Astrocyte of the hippocampus (primary cell): ENCODE measurements at places on chromosomes 13 and 19.

DNA sequence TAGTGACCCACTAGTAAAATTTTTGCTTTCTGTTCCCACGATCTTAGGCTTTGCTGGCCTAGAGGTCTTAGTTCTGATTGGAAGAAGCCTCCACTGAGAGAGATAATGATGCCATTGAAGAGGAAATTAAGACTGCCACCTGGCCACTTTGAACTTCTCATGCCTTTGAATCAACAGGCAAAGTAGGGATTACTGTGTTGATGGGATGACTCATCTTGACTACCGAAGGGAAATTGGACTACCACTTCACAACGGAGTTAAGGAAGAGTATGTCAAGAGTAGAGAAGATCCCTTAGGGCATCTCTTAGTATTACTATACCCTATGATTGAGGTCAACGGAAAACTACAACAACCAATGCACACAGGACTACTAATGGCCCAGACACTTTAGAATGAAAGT is 12.7 kb upstream of the FREM2 start:
- DNase-seq, result no peak

GRCh38 chr13:50257646-50258045 is 242.4 kb downstream of the KCNRG start:
- no peak for DNase-seq

DNA sequence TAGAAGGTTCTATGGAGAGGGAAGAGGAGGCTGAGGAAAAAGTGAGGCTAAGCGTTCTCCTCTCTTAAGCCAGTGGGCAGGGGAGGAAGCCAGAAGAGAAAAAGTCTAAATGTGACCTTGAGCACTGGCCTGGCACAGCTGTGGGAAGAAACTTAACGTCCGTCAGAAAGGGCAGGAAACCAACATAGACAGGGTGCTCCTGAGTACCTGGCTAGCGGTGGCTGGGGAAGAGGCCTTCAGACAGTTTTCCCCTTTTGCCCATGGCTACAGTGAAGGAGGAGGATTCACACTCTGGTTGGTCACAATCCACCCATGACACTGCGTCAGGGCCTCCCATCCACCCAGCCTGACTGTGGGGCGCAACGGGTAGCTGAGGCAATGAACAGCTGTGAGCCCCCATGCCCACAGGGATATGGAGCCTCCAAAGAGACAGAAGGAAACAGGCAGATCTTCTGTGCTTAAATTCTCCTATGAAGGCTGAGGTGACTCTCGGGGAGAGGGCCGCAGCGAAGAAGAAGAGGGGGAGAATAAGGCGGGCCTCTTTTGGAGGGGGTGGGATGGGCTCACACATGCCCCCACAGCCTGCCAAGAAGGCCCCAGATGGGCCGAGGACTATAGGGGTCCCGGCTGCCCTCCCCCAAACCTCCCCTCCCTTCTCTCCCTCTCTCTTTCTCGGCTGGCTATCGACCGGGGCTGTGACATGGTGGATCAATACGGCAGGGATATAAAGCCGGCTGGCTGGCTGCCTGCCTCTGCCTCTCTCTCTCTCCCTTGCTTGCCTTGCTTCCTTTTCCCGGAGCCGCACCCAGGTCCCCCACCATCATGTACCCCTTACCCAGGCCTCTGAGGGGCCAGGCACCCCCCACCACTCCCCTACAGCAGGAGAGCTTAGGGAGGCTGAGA is 19.8 kb upstream of the POU2F2 start:
- no peak for DNase-seq

DNA sequence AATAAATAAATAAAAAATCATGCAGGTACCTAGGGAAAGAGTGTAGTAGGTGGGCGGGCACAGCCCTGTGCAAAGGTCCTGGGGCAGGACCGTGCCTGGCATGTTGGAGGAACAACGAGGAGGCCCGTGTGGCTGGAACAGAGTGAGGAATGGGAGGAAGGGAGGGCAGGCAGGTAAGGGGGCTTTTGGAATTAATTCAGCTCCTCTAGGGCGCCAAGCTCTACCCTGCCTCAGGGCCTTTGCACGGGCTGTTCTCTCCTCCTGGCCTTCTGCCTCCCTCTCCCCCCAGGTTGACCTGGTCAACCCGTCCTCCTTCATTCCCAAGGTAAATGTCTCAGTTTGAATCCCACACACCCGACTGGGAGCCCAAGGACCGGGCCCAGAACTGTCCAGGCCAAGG is 31.1 kb upstream of the SEMA6B start:
- no peak for DNase-seq

- peak; percentile 56 for DNase-seq
Observed at GRCh38 chr13:31174018-31174417, 12.3 kb upstream of the HSPH1 start.

DNA sequence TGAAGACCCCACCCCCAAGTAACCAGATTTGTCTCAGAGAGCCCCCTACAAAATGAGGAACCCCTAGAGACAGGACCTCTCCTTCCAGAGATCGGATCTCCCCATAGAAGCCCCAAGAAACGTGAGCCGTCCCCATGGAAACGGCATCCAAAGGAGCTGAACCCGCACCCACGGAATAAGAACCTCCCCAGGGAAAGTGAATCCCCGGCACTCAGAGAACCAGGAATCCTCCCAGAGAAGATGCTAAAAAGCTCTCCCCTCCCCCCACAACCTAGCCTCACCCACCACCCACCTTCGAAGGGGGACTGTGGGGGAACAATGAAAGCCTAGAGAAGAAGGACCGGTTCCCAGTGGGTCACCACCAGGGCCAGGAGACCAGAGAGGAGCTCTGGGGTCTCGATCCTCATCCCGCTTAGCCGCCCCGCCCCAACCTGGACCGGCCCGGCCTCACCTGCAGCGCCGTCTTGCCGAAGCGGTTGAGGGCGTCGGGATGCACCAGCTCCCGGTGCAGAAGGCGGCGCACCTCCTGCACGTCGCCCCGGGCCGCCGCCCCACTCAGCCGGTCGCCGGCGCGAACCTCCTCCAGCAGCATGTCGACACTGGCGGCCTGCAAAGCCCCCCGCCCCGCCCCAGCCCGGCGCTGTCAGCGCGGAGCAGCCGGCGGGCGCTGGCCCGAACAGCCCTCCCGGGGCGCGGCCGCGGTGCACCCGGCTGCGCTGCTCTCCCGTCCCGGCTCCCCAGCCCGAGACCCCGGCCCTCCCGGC is 535 bp downstream of the CDKN2D start:
- no peak for DNase-seq

DNA sequence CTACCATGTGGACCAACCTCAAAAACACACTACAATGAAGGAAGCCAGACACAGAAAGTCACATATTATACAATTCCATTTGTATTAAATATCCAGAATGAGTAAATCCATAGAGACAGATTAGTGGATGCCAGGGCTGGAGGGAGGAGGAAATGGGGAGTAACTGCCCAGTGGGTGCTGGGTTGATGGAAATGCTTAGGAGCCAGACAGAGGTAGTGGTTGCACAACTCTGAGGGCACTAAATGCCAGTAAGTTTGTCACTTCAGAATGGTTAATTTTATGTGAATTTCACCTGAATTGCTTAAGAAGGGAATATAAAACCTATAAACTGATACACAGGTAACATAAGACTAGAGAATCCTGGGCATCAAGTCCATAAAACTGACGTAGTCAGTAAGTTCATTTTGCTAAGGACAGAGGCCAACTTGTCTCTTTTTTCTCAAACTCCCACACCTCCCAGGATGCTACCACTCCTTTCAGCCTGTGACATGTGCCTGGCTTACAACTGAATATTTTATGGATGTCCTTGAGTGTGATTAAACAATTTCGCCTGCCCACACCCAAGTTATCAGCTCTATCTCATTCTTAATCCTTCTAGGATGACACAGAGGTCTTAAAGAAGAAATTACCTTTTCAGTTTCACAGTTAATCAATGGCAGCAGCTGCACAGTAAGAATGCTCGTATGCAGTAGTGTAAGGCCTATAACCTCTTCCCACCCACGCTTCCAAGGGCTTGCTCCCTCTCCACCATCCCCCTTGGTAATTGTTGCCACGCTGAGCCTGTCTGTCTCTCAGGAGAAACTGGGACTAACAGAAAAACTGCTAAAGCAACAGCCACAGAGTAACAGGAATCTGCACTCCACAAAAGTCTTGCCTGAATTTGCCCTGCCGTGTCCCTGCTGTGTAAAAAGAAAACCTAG is 5.9 kb upstream of the MLNR start:
- DNase-seq, result no peak

DNA sequence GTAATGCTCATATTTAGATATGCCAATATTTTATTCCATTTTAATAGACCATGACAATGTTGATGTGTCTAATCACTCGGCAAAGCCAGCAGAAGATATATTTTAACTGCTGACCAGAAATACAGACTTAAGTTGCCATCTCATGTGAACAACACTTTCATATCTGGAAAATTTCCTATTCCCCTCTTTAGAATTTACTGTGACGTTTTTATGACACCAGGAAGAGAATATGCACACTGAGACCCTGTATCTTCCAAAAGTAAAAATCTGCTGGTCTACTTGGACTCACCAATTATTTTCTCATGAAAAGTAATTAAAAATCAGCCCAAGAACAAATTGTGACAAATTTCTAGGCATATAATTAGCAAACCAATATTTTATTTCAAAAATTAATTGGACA is 2.1 kb downstream of the PROSER1 start:
- DNase-seq, result no peak

GRCh38 chr19:16566161-16566560 is 6.1 kb downstream of the SLC35E1 start:
- no peak for DNase-seq

DNA sequence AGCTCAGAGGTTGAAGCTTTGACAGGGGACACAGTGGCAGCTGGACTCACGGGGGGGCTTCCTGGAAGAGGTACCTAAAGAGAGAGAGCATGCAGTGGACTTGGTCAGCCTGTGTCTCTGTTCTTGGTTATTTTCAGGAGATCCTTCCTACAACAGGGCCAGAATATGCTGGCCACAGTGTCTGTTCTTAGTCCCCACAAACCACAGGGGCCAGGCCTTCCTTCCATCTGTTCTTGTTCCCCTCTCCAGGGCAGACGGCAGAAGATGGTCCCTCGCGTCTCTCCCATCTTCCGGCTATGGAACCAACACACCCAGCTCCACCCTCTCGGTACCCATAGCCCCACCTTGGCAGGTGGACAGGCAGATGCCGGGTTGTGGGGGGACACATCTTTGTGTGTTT is 24.8 kb downstream of the MAST3 start:
- DNase-seq, result no peak

DNA sequence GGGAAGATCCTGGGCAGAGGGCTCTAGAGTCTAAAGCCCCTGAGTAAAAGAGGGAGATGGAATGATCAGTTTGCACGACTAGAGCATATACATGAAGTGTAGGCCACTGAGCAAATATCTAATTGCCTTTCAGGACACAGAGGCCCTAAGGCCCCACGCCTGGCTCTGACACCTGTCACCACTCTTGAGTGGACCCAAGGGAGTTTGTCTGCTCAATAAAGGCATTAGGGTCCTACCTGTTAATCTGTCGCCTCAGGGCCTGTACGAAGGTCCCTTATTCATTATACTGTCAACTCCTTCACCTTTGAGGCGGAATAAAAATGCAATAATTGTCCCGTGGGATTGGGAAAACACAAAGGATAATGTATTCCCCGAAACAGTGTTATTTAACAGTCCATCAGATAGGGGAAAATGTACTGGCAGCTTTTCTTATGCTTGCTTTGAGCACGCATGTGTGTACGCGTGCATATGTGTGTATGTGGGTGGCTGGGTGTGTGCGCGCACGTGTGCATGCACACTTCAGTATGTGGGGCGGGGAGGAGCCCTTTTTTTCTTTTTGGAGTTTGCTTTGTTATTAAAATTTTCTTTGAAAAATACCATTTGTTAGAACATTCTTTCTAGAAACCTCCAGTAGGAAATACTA is 161.8 kb upstream of the SERP2 start:
- DNase-seq, result no peak

- DNase-seq, result peak; percentile 59
Observed at GRCh38 chr19:926589-927350, 935 bp downstream of the ARID3A start.

DNA sequence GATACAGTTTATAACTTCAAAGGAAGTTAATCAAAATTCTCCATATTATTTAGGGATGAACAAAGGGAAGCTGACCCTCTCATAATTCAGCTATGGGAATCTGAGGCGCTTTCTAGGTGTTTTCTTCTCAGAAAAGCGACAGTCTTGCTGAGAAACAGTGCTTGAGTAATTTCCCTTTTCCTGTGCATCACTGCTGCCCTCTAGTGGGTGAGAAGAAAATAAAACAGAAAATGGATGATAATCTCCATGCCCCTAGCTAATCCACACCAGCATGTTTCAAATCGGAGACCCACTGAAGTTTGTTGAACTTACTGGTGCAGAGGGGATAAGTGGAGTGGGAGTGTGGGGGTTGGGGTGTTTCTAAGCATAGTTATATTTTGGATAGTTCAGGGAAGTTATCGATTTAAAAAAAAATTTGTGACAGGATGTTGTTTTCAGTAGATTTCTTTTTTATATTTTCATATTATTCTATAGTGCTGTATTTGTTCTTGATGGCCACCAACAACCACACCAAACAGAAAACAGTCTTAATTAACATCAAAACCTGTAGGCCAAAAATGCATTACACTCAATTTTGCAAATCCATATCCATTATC is 21.4 kb downstream of the LCP1 start:
- DNase-seq, result peak; percentile 78

DNA sequence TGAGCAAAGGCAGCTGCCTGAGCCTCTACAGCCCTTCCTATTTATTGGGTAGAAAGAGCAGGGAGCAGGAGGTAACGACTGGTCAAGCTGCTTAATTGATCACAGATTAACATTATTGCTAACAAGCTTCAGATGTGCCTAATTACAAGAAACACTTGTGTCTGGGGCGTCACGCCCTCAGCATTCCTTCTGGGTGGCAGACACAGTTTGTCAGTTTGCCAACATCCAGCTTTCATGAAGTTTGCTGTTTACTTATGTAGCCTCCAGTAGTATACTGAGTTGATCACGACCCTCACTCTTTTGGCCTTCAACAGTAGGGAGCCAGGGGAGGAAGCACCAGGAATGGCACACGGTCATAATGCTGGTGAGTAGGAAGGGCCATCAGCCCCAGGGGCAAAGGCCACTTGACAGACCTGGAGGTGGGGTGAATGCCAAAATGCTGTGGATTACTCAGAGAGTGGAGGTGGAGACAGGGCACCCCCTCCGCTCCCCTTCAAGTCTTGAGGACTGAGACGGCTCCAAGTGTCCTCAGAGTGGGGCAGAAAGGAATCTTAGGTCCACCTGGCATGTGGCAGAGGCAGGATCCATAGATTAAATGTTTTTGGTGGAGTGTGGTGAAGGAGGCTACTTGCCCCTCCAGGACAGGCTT is 34.9 kb upstream of the PSPC1 start:
- DNase-seq, result peak; percentile 2

- no peak for DNase-seq
Observed at GRCh38 chr13:113364901-113365582, 1.1 kb upstream of the GRTP1 start.

GRCh38 chr13:101576455-101576854 is 124.0 kb downstream of the ITGBL1 start:
- DNase-seq, result peak; percentile 11

DNA sequence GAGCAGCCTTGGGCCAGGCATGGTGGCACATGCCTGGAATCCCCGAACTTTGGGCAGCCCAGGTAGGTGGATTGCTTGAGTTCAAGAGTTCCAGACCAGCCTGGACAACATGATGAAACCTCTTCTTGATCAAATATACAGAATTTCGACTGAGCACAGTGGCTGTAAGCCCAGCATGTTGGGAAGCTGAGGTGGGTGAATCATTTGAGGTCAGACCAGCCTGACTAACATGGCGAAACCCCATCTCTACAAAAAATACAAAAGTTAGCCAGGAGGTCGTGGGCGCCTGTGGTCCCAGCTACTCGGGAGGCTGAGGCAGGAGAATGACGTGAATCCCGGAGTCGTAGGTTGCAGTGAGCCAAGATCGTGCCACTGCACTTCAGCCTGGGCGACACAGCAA is 8.0 kb upstream of the NLRP7 start:
- DNase-seq, result peak; percentile 2

- DNase-seq, result peak; percentile 78
Observed at GRCh38 chr13:28753208-28753892, 34.6 kb upstream of the SLC46A3 start.
